Peyer's patch (tissue), 4 donors: ENCODE measurements at places on chromosomes 6 and 20.

DNA sequence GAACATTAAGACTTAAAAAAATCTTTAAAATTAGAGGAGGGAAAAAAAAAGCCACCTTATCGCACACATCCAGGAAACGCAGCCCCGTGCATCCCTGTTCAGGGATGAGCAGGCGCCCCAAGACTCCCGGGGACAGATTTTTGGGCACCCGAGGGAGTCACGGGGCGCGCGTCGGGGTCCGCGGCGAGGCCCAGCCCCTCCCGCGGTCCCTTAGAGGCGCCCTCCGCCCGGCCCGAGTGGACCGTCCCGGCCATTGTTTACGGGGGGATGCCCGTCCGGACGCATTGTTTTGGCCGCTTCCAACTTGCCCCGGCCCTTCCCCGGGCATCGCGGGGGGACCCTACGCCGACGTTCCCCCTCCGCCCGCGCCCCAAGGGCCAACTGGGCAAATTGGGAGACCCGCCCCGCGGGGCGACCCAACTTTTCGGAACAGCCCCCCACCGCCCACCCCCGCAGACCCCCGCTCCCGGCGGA lies 610 bp downstream of the ZNF217 start:
- DNase-seq = peak; percentile 63

DNA sequence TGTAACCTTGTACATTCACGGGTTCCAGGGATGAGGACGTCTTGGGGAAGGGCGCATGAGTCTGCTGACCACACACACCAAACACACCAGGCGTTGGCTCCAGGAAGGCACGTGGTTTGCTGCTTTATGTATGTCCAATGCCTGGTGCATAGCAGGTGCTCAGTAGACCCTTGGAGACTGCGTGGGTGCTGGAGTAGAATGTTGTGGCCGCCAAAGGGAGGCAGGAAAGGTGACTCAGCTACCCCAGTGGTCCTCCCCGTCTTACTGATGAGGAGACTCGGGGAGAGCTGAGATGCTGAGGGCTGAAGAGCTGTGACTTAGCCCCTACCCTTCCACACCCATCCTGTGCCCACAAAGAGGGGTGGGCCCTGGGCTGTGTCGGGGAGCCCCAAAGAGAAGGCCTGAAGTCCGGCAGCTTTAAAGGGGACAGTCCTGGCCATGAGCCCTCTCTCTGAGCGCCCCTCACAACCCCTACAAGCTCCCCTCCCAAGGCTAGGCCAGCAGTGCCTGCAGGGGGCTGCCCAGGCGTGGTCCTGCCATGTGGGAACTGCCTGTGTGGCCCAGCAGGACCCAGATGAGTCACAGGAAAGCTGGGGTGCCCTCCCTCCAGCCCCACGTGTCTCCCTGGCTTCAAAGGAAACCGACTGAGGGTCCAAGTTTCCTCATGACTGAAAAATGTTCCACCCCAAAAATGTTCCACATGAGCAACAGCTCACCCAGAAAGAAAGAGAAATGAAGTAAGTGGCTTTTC lies 28.0 kb upstream of the PTGIS start:
- DNase-seq = no peak

GRCh38 chr6:160227038-160227768 lies 31.4 kb downstream of the SLC22A2 start:
- no peak for DNase-seq

GRCh38 chr6:15313367-15313766 lies 67.5 kb downstream of the JARID2 start:
- no peak for DNase-seq
